ENCODE measurements at places on chromosomes 3 and 15. TPM values are rescaled to one million over a fixed set of nuclear protein-coding genes. Genes with fewer than 3 reads are reported as not detected.

The CPNE9 gene
- 0.58 TPM for total RNA-seq

The PLA2G4D gene
- not detected for total RNA-seq

GRCh38 chr15:38149315-38149714 lies 103.3 kb upstream of the SPRED1 start:
- DNase-seq = no peak

- DNase-seq = no peak
Measured at GRCh38 chr15:98965597-98965996, 42.0 kb downstream of the PGPEP1L start.

The CNTN3 gene
- not detected for total RNA-seq
